CD4-positive, alpha-beta T cell treated with Interleukin-12 subunit alpha and Interleukin-12 subunit beta, for 1 hour (primary cell): ENCODE measurements at places on chromosomes 12 and 14.

DNA sequence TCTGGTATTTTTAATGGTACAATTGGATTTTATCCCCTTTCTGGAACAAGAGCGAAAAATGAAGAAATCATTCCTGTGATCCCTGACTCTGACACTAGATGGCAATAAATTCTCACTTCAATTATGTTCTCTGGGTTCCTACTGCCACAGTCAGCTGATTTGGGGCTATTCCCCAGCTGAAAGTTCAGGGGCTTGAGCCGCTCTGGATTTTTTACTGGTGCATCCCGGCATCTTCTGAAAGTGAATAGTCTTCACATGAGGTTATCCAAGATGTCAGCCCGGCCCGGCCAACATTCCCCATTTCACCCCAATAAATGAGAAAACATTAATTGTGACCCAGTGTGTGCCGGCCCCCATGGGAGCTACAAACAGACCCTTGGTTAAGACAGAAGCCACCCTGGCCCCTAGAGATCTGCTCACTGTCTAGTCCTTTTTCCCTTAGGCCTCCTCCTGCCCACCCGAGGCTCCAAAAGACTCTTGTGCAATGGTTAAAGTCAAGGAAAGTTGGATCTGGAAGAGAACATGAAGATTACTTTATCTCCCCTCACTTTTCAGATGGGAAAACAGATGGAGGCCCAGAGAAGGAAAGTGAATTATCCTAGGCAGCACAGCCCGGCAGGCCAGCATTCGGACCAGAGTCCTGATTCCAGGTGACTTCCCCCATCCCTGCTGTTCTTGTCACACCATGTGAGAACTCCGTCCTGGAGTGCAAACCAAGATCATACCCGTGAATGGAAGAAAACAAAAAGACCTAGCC is 20.8 kb downstream of the CKAP4 start:
- DNase-seq = peak; percentile 65

GRCh38 chr12:15541996-15542631 is 219.8 kb downstream of the PTPRO start:
- no peak for DNase-seq

DNA sequence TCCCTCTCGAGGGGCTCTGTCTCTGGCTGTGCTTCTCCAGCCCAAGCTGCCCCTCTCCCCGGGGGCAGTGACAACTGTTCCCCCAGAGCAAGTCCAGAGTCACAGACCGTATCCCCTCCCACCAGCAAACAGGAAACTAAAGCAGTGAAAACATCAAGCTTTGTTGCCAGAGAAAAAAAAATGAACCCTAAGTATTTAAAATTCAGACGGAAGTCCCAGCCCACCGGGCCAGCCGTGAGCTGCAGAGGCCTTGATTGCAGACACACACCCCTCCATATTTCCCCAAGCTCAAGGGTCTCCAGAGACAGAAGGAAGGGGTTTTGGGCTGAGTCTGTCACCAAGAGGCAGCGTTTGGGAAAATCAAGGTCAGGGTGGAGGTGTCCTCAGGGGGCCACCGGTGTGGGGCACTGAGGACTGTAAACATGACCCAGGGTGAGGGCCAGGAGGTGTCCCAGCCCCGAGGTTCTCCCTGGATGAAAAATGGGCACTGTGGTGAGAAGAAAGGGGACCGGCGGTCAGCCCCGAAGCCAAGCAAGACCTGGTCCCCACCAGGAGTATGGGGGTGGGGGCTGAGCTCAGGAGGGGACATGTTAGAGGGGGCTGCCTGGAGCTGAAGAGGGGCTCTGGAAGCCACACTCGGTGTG is 7.7 kb downstream of the PHETA1 start:
- DNase-seq = no peak

DNA sequence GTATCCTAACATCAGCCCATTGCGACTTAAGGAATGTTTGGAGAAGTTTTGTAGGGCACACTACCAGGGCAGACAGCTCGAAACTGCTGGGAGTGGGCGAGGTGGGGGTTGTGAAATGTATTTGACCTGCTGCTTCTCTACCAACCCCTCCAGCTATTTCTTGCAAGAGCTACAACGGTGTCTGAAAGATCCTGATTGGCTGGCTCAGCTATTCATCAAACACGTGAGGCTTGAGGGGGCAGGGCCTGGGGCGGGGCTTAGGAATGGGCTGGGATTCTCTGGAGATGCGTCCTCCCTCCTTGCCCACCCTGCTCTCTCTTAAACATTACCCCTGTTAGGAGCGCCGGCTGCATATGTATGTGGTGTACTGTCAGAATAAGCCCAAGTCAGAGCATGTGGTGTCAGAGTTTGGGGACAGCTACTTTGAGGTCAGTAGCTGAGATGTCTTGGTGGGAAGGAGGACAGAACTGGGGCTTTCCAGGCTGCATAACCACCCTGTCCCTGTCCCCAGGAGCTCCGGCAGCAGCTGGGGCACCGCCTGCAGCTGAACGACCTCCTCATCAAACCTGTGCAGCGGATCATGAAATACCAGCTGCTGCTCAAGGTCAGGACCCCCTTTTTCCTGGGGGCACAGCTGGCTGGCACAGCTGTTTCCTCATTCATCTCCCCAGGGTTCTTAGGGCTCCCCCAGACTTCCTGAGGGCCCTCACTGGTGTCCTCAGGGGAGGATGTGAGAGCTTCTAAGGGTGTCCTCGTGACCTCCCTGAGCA is 3.1 kb downstream of the ARHGEF25 start:
- DNase-seq = no peak

GRCh38 chr12:69102856-69103255 is 136.5 kb upstream of the CPSF6 start:
- no peak for DNase-seq

DNA sequence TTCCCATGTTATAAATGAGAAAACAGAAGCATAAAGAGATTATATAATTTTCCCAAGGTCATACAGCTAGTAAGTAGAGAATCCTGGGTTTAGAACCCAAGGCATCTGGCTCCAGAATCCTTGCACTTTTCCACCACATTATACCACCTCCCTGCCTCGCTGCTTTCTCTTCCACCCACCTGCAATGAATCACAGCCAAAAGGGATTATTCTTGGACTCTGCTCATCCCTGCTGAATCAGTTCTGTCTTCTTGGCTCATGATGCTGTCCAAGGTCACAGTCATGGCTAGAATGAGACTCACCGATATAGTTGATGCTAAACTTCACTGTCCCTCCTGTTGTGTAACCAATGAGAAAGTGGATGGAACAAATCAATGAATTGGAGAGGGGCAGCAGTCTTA is 356.6 kb downstream of the FUT8 start:
- DNase-seq = no peak

DNA sequence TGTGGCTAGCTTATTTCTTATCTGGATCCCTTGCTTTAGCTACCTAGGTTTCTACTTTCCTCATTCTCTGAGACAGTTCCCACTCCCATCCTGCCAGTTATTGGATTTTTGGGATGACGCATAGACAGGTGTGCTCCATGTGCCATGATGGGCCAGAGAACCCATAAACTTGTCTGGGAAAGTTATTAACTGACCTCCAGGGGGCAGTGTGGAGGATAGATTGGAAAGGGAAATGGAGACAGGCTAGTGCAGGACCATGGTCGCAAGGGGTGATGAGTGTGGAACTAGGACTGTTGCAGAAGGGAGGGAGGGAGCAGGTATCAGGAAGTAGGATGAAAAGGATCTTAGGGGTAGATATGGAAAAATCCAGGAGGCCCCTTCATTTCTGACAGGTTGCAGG is 80.3 kb downstream of the ESRRB start:
- DNase-seq = peak; percentile 11

DNA sequence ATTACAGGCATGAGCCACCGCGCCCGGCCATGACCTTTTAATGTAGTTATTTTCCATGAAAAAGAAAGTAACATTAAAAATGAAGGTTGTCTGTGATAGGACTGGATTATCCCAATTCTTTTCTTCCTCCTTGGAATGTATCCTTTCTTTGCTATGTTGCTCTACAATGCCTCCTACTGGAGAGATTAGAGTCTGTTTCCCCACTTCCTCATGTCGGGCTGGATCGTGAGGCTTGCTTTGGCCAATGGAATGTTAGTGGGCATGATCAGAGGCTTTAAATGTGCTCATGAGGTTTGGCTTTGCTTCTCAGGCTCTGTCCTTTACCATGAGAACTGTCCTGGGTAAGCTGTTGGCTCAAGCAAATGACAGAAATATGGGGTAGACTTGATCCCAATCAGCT is 34.7 kb upstream of the SOCS2 start:
- DNase-seq = no peak

- no peak for DNase-seq
Measured at GRCh38 chr14:85057221-85057620, 472.7 kb upstream of the FLRT2 start.

GRCh38 chr12:118455327-118455726 is 79.0 kb downstream of the SUDS3 start:
- DNase-seq = no peak

DNA sequence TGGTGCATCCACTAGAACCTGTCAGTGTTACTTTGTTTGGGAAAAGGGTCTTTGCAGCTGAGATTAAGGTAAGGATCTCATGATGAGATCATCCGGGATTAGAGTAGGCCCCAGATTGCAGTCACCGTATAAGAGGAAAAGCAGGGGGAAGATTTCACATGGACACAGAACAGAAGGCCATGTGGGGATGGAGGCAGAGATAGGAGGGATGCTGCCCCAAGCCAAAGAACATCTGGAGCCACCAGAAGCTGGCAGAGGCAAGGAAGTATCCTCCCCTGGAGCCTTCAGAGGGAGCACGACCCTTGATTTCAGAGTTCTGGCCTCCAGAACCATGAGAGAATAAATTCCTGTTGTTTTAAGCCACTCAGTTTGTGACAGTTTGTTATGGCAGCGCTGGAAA is 39.6 kb downstream of the CMKLR1 start:
- DNase-seq = no peak

- DNase-seq = no peak
Measured at GRCh38 chr12:132413931-132414588, 75.9 kb upstream of the FBRSL1 start.
